T-helper 2 cell treated with Interferon-gamma antibody and Interleukin-4, amounts not matched to agents 100 ng/mL and 5 ng/mL, for 36 hours (primary cell): ENCODE measurements at places on chromosomes 7 and 10. TPM values are rescaled to one million over a fixed set of nuclear protein-coding genes. Genes with fewer than 3 reads are reported as not detected.

Gene SAP25
- 21.4 and 22.5 TPM in 2 replicates for total RNA-seq

Gene CDC14C
- total RNA-seq, result not detected in 2 replicates

Gene CALML5
- not detected in 2 replicates for total RNA-seq

Gene MYO3A
- not detected in 2 replicates for total RNA-seq

Gene NAT16
- not detected in 2 replicates for total RNA-seq
